ENCODE measurements at places on chromosomes 13 and 19. TPM values are rescaled to one million over a fixed set of nuclear protein-coding genes. Genes with fewer than 3 reads are reported as not detected.
A peak's percentile ranks its signal among the peaks of the same experiment; 100 is the strongest.

- H3K27me3 ChIP-seq = no peaks in the 10 kb centered on the region
- DNase-seq = no peak
- H3K36me3 ChIP-seq = no peaks in the 10 kb centered on the region
- no peak overlapping the region for H3K4me3 ChIP-seq
- H3K27ac ChIP-seq = no peak overlapping the region
Observed at GRCh38 chr13:37187621-37188020, 82.2 kb upstream of the CSNK1A1L start.

- peak overlapping the region; percentile 93 for H3K4me3 ChIP-seq
- H3K27me3 ChIP-seq = no peaks in the 10 kb centered on the region
- H3K4me1 ChIP-seq = peaks cover 51% of the 10 kb centered on the region
- peak overlapping the region; percentile 98 for H3K27ac ChIP-seq
- H3K36me3 ChIP-seq = peaks cover 16% of the 10 kb centered on the region
Observed at GRCh38 chr19:35746531-35746930, 1.1 kb downstream of the PSENEN start.

- no peak overlapping the region for H3K4me3 ChIP-seq
- H3K27ac ChIP-seq = no peak overlapping the region
- H3K27me3 ChIP-seq = no peaks in the 10 kb centered on the region
- no peak for DNase-seq
- H3K36me3 ChIP-seq = no peaks in the 10 kb centered on the region
Observed at GRCh38 chr13:103328899-103329298, 262.7 kb upstream of the SLC10A2 start.

DNA sequence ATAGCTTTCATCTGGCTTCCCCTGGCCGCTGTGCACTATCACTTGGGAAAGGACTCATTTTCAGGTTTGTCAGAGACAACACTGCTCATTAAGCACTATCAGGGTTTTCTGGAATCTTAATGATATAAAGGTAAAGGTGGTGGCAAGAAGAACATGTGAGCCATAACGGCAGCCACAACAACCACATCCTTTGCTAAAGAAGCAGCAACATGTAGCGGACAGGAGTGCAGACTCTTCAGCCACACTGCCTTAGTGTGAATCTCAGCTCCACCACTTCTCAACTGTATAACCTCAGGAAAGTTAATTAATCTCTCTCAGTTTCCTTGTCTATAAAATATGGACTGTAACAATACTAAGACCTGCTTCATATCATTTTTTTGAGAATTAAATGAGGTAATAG, 24.1 kb upstream of the MIR17HG start:
- peaks cover 2% of the 10 kb centered on the region for H3K27me3 ChIP-seq
- peaks cover 11% of the 10 kb centered on the region for H3K4me1 ChIP-seq
- H3K36me3 ChIP-seq = no peaks in the 10 kb centered on the region
- no peak overlapping the region for H3K27ac ChIP-seq

TPTE2 gene
- total RNA-seq = not detected

GRCh38 chr13:19150712-19151228, 30.9 kb downstream of the TUBA3C start:
- no peaks in the 10 kb centered on the region for H3K36me3 ChIP-seq
- H3K27me3 ChIP-seq = no peaks in the 10 kb centered on the region
- no peaks in the 10 kb centered on the region for H3K4me1 ChIP-seq
- H3K27ac ChIP-seq = no peak overlapping the region
- DNase-seq = no peak
- H3K4me3 ChIP-seq = no peak overlapping the region

DNA sequence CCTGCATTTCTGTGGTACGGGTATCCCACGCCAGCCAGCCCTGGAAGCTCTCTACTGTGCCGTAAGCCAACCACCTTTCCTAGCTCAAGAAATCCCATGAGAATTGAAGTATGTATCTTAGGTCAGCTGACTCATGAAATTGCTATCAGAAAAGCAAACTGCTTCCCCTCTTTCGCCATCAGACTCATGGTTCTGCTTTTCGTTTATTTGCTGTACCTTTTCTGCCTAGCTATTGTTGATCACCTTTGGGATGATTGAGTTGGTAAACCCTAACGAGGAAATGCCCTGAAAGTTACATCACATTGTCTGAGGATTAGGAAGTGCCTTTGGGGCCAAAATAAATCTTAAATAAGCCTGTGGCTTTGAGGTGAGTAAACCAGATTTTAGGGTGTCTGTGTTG, at the start of gene ADGRE3:
Gene ADGRE3 (minus strand): TSS at position 81 of the 400 bp plus-strand sequence. CDS start 74 bp downstream, at position 7.
- no peak for DNase-seq
- no peak within 1 kb of the TSS for H3K27ac ChIP-seq
- peaks cover 7% of the 10 kb centered on the region for H3K4me1 ChIP-seq
- no peak within 1 kb of the TSS for H3K4me3 ChIP-seq
- peaks cover 14% of the 10 kb centered on the region for H3K27me3 ChIP-seq
- H3K36me3 ChIP-seq = peaks cover 7% of the 10 kb centered on the region

NUCB1 gene
- 159 TPM for total RNA-seq

CD22 gene
- 0.75 TPM for total RNA-seq

DNA sequence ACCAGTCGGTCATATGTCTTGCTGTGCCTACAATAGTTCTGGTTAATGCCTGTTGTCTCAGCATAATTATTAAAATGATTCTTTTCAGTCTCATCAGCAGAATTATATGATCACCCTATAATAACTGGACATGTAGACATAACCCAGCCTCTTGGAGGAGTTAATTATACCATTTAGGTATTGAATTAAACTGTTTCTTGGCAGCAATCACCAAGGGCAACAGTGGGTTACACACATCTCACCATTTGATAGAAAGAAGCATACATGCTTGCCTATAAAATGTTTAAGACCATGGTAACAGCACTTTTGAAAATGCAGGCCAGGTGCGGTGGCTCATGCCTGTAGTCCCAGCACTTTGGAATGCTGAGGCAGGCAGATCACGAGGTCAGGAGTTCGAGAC, 184.6 kb downstream of the RGCC start:
- H3K36me3 ChIP-seq = peaks cover 7% of the 10 kb centered on the region
- DNase-seq = no peak
- H3K27me3 ChIP-seq = no peaks in the 10 kb centered on the region
- no peak overlapping the region for H3K4me3 ChIP-seq

DNA sequence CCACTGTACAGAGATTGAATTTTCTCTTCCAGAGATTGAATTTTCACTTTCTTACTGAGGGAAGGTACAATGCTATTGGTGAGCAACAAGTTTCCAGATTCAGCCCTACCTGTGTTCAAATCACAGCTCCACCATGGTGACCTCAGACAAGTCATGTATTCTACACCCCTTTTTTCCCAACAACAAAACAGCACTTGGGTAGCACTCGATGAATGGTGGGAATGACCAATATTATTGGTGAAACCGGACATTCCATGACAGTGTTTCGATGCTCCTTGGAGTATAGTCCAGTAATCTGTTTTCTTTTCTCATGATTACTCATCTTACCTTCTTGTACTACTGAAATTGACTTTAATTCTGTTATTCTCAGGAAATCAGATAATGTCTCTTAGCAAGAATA, 266.2 kb upstream of the SOX21 start:
- no peaks in the 10 kb centered on the region for H3K4me1 ChIP-seq
- no peak overlapping the region for H3K4me3 ChIP-seq
- no peaks in the 10 kb centered on the region for H3K36me3 ChIP-seq
- peaks cover 5% of the 10 kb centered on the region for H3K27me3 ChIP-seq
- DNase-seq = no peak

DNA sequence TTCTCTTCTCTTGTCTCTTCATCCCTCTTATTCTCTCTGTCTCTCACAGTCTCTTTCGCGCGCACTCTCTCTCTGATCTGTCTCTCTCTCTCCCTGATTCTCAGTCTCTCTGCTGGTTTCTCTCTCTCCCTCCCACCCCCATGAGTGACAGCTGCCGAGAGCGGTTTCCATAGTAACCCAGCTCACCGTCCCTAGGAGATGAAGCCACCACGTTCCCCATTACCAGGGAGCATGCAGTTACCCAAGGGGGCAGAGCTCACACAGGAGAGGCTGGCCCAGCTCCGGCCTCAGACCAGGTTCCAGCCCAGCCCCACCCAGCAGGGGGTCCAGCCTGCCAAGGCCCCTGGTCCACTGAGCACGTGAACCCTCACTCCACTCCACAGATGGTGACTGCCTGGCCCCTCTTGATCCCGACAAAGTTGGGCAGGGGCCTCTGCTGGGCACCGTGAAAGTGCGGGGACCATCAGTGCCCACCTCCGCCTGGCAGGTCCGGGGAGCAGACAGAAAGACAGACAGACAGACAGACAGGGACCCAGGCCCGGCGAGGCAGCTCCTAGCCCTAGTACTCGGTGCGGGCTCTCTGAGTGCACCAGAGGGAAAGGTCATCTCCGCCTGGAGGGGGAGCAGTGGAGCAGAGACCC, 50.6 kb downstream of the CELF5 start:
- DNase-seq = peak; percentile 56
- no peaks in the 10 kb centered on the region for H3K36me3 ChIP-seq

BRSK1 gene
- 5.6 TPM for total RNA-seq

GRCh38 chr13:99316657-99317256, 9.6 kb upstream of the GPR183 start:
- DNase-seq = no peak
- no peaks in the 10 kb centered on the region for H3K27me3 ChIP-seq
- H3K4me3 ChIP-seq = no peak overlapping the region
- H3K4me1 ChIP-seq = peaks cover 80% of the 10 kb centered on the region
- H3K36me3 ChIP-seq = peaks cover 36% of the 10 kb centered on the region
- H3K27ac ChIP-seq = peak overlapping the region; percentile 74

DNA sequence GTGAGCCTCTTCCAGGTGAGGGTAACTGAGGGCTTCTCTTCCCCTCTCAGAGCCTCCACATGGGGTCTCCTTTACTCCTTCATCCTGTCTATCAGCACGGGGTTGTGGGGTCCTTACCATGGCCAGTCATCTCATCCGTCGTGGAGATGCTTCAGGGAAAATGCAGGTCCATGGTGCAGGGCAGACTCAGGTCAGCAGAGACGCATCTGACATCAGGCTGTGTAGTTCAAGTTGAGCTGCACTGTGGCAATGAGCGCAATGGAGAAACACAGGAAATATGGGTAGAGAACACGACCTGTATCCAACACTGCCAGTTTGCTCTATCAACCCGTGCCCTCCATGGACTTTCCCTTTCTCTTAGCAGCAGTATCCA, 13.9 kb downstream of the LILRA5 start:
- peaks cover 14% of the 10 kb centered on the region for H3K27me3 ChIP-seq
- DNase-seq = no peak
- no peaks in the 10 kb centered on the region for H3K36me3 ChIP-seq

- H3K36me3 ChIP-seq = no peaks in the 10 kb centered on the region
- no peaks in the 10 kb centered on the region for H3K4me1 ChIP-seq
- no peak for DNase-seq
- no peaks in the 10 kb centered on the region for H3K27me3 ChIP-seq
- H3K4me3 ChIP-seq = no peak overlapping the region
- H3K27ac ChIP-seq = no peak overlapping the region
Observed at GRCh38 chr13:32022311-32022710, 9.3 kb upstream of the FRY start.

DNA sequence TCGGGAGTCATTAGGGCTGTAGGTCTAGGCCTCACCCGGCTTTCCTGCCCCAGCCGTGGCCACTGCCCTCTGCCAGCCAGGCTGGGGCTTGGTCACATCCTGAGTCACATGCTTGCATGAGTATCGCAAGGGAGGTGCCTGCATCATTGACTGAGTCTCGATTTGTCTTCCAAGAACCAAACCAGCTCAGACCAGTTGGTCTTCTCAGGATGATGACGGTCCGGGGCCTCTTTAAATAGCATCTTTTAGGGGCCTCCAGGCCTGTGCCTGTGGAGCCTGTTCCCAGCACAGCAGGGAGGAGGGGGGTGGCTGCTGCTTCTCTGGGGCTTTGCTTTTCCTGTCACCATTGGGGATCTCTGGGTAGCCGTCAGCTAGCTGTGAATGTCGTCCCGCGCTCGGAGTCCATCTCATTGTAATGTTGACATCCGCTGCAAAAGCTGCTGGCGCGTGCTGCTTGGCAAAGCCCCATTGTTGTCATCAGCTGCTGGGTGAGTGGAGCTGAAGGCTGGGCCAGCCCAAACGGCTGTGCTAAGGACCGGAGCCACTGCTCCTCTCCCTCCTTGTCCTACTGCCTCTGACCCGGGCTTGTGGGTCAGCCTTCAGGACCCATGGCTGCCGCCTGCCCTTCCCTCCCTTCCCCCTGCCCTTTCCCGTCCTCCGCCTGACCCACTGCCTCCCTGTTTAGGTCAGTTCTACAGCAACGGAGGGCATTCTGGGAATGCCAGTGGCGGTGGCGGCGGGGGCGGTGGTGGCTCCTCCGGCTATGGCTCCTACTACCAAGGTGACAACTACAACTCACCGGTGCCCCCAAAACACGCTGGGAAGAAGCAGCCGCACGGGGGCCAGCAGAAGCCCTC, 14.3 kb upstream of the QTRT1 start:
- no peaks in the 10 kb centered on the region for H3K4me1 ChIP-seq
- no peak for DNase-seq
- no peak overlapping the region for H3K27ac ChIP-seq
- no peak overlapping the region for H3K4me3 ChIP-seq
- peaks cover 52% of the 10 kb centered on the region for H3K36me3 ChIP-seq

DNA sequence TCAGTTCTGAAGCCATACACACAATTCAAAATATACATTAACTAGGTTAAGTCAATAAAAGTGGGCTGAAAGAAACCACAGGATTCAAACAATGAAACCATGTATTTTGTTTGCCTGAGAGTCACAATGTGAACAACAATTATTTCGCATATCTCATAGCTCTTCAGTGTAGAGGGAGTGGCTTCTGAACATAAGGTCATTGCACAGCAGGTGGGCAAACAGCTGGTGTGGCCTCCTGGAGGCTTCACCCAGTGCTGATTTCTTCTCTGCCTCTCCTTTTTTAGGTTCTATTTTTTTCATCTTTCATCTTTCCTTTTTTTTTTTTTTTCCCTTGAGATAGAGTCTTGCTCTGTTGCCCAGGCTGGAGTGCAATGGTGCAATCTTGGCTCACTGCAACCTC, 40.4 kb upstream of the ZNF254 start:
- peaks cover 3% of the 10 kb centered on the region for H3K4me1 ChIP-seq
- no peak overlapping the region for H3K27ac ChIP-seq
- H3K36me3 ChIP-seq = peaks cover 48% of the 10 kb centered on the region
- no peak for DNase-seq
- H3K27me3 ChIP-seq = no peaks in the 10 kb centered on the region

DNA sequence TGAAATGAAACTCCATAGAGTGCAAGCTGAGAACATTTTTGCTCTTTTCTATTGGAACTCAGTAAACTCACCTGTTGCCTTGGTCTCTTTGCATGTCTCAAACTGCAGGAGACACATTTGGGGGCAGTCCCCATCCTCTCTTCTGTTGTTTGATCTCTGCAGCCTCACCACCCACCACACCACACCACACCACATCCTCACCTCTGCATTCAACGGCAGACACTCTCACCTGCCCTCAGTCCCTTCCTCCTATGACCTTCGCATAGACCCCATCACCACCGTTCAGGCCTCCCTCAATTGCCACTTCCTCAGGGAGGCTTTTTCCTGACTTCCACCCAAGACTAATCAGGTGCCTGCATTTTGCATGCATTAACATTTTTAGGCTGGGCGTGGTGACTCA, 14.4 kb upstream of the TPM4 start:
- H3K4me3 ChIP-seq = no peak overlapping the region
- peak; percentile 58 for DNase-seq
- peak overlapping the region; percentile 18 for H3K27ac ChIP-seq
- no peaks in the 10 kb centered on the region for H3K36me3 ChIP-seq

DNA sequence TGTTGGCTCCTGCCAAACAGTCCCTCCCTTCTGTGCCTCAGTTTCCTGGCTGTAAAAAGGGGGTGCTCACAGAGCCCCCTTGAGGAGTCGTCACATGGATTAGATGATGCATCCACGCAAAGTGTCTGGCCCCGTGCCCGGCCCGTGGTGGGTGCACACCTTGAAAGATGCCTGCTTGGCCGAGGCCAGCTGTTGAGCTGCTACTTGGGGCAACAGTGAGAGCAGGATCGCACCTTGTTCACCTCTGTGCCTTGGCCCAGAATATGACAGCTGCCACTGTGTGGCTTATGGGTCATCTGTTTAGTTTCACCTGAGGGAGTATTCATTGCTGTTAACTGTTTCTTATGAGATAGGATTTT, 17.7 kb downstream of the CRTC1 start:
- no peak overlapping the region for H3K27ac ChIP-seq
- peaks cover 31% of the 10 kb centered on the region for H3K4me1 ChIP-seq
- no peaks in the 10 kb centered on the region for H3K36me3 ChIP-seq
- no peak for DNase-seq

KIRREL2 gene
- 0.92 TPM for total RNA-seq

All from activated CD4-positive, alpha-beta memory T cell treated with anti-CD3 and anti-CD28 coated beads for 36 hours (primary cell).